ENCODE measurements at places on chromosomes 13 and 19.
A peak's percentile ranks its signal among the peaks of the same experiment; 100 is the strongest.

DNA sequence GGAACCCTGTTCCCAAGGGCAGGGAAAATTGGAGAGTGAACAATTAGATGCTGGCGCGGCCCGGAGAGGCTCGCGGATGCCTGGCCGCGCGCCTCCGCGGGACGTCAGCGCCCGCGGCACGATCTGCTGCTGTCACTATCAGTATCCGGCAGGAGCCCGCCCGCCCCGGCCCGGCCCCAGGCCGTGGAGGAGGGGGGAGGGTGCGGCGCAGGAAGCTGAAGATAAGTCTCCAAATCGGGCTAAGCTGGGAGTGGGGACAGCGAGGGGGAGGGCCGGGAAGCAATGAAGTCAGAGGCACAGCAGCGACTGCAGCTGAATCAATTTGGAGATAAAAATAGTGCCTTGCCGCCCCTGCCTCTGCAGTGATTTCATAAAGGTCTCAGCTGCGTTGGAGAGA lies 441.5 kb upstream of the KLF12 start:
- peak; percentile 67 for DNase-seq

DNA sequence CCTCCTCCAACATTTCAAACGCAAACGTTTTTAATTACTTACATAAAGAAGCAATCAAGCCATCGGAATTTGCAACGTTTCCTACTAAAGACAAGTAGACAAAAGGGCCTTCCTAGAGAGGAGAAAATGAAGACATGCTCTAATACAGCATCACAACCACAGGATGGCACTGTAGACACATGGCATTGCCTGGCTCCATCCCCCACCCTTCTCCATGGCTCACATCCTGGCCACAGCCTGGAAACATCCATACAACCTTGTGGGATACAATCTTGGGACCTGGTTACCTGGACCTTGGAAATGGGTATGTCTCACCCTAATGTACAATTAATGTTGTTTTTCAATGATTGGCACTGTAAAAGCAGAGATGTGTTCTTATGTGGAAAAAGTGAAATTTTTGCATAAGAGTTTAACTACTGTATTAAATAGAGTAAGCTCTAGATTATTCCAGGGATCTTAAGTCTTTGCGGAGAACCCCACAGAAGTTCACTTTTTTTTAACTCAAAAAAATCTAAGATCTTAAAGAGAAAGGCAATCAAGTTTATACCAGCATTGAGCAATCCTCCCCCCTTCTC lies 21.5 kb downstream of the EBPL start:
- DNase-seq, result peak; percentile 52

- DNase-seq, result peak; percentile 79
These were observed 182.0 kb upstream of the SERP2 start for GRCh38 chr13:44191504-44192171.

GRCh38 chr13:52686376-52686775 lies 33.7 kb downstream of the SUGT1 start:
- no peak for DNase-seq

- no peak for DNase-seq
These were observed 95.1 kb downstream of the ATP8A2 start for GRCh38 chr13:25466880-25467279.

DNA sequence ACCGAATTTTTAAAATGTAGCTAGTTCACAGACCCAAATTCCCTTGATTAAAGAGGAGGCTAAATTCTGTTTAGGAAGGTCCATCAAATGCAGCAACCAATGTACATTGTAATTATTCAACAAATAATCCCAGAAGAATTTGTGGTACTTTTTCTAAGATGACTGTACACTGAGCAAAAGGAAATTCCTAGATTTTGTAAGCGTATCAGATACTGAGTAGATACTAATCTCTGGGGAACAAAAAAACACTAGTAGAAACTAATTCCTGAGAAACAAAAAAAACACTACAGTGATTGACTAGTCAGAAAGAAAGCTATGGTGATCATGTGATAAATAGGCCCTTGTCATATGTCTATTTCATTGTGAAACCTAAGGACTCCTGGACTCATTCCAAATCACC lies 246.1 kb downstream of the PCDH17 start:
- no peak for DNase-seq

GRCh38 chr19:32812036-32812435 lies 57.5 kb downstream of the SLC7A9 start:
- DNase-seq, result no peak

DNA sequence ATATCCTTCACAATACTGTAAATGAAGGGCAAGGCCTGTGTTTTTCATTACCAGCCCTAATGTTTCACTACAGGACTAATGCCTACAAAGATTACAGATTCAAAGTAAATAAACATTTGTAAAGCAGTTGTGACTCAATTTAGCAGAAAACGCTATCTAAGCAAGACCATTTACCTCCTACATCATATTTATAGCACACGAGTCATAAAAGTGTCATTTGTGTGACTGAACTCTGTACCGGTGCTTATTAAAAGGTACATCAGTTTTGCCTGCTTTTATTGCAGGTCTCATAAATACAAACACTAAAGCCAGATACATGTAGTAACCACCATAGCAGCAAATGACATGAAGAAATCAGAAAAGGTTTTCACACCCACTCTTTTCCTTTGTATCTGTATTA lies 61.5 kb upstream of the SLC15A1 start:
- DNase-seq, result no peak

DNA sequence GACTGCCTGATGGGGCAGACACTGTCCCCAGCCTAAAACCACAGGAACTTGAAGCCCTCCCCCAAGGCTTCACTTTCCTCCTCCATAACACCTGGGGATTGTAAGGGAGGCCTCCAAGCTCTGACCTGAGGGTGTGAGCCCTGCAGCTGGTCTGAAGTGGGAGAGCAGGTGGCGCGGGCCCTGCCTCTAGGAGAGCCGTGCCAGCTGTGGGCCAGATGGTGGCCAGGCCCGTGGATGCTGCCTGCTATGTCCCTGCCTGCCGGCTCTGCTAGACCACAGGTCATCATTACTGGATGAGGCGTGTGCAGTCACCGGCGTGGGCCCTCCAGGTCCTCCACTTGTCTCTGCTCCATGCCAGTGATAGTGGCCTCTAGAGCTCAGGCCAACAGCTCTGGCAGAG lies 3.5 kb upstream of the KLHL26 start:
- DNase-seq, result no peak

DNA sequence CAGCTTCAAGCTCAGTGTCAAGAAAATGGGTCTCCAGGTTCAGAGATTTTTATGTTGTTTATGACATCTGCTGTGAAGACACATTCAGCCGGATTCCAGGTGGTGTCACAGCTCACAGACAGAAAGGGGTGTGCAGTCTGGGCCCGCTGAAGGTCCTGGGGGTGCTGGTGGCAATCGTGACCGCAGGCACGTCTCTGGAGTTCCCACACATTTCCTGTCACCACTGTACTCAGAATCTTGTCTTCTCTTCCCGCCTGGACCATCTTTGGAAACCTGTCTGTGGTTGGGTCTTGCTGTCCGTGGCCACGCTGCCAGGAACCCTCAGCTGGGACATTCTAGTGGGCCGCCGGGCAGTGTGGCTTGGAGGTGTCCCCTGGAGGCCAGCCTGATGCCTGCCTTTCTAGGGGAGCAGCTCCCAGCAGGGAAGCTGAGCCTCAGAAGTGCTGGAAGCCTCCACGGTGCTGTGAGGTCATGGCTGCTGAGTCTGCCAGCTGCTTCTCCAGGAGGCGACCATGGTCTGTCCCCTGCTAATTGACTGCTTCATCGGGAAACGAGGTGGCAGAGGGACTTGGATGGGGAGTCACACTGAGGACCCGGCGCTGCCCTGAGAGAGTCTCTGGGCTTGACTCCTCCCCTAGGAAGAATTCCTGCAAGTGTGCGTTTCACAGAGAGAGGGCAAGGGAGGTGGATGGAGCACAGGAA lies 3.7 kb downstream of the TEX29 start:
- DNase-seq, result no peak

DNA sequence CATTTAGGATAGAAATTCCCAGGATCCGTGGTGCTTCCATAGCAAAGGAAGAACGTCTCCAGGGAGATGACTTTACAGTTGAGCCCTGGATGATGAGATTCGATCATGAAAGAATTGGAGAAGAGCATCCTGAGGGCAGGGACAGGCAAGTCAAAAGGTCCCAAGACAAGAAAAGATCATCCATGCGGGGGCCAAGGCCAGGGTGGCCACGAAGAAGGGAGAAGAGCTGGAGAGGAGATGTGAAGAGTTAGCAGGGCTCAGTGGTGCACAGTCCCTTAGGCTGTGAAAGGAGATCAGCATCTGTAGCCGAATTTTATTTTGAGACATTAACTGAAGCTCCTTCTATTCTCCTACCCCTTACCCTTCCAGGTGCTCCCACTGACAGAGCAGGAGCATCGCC lies 28.9 kb downstream of the OR10H4 start:
- no peak for DNase-seq

DNA sequence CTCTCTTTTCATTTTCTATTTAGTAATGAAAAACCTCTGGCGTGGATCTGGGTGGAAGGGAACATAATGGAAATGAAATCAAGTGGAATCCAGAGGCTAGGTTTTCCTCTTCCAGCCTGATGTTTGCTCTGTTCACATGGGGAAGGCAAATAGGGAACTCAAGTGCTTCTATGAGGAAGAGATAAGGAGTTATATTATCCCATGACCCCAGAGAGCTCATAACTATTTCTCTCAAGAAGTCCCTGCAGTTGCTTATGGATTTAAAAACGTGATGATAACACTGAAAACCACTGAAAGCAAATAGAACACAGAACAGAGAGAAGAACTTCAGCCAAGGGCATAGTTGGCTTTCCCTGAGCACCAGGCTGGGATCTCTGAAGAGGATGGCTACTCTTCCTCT lies 157.8 kb downstream of the B3GLCT start:
- DNase-seq, result no peak

- no peak for DNase-seq
These were observed 161.4 kb downstream of the EFNB2 start for GRCh38 chr13:106373989-106374572.

DNA sequence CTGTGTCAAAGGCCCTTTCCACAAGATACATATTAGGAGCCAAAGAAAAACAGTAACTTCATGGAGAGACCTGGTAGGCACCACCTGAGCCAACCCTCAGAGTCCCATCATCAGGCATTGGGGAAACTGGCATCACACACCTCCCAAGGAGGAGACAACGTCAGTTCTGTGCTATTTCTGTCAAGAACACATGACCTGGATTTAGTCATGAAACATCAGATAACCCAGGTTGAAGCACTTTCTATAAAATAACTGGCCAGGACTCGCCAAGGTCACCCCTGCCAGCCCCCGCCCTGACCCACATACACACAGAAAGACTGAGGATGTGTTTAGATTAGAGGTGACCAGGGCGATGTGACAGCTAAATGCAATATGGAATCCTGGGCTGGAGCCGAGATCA lies 35.6 kb downstream of the COL4A1 start:
- DNase-seq, result no peak

GRCh38 chr13:30371649-30372265 lies 50.5 kb upstream of the UBE2L5 start:
- DNase-seq, result no peak

DNA sequence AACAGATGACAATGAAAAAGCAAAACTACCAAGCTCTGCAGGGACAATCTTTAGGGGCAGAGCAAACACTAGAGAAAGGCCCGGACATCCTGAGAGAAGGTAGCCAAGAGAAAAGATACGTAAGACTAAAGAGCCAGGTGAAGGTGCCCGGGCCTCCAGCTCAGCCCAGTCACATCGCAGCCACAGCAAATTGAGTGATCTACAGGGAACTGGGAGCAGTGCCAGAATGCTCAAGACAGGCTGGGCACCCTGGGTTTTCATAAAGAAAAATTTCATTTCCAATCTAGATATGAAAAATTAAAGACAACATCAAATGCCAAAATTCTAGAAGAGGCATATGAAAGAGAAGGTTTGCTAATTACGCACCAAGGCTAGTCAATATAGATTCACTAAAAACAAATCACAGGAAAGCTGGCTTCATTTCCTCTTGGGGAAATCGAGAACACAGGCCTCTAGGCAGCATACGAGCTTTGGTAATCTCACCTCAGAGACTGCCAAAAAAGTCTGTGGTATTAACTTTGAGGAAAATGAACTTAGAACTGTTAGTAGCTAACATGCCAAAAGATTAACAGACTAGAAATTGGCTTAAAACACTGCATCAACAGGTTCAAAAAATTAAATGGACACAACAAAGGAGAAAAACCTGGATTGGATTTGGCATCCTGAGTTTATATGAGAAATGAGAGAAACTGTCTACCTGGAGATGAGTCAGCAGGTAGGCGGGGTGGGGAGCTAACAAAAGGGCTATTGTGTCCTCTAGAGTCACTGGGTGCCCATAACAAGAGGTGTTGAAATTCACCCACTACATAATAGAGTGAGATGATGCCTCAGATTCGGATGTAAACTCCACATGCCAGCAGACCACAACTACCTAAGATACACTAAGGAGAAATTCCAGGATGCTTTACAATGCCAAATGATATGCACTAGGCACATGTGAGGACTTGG lies 6.6 kb downstream of the ANKRD10 start:
- peak; percentile 37 for DNase-seq

GRCh38 chr13:22925881-22926747 lies 254.7 kb upstream of the SGCG start:
- DNase-seq, result peak; percentile 76

GRCh38 chr13:109196948-109197347 lies 567.5 kb downstream of the MYO16 start:
- DNase-seq, result peak; percentile 58

- DNase-seq, result no peak
These were observed 37.5 kb upstream of the POMP start for GRCh38 chr13:28621449-28621848.

DNA sequence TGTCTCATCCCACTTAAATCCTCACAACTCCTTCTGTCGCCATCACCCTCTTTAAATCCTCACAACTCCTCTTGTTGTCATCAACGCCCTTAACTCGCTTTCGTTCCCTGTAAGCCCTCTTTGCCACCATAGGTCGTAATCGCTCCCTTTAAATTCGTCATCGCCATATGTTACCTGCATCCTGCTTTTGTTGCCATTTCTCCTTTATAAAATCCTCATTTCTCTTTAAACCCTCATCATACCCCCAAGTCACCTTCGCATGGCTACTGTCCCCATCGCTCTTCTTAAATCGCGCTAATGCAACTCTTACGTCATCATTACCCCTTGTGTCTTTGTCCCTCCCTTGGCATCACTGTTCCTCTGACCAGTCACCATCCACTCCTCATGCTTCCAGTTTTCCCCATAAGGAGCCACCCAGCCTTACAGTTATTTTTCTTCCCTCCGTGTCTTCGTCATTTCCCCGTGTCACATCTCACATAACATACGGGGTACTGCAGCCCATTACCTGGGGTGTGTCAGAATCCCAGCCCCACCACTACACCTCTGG lies 539 bp downstream of the PLD3 start:
- peak; percentile 36 for DNase-seq

GRCh38 chr13:63910511-63910910 lies 2494.9 kb upstream of the PCDH20 start:
- peak; percentile 15 for DNase-seq

All from iPS-NIHi11 (cell line).